Bronchial epithelial cell (primary cell): ENCODE measurements at places on chromosomes 2 and 18.

DNA sequence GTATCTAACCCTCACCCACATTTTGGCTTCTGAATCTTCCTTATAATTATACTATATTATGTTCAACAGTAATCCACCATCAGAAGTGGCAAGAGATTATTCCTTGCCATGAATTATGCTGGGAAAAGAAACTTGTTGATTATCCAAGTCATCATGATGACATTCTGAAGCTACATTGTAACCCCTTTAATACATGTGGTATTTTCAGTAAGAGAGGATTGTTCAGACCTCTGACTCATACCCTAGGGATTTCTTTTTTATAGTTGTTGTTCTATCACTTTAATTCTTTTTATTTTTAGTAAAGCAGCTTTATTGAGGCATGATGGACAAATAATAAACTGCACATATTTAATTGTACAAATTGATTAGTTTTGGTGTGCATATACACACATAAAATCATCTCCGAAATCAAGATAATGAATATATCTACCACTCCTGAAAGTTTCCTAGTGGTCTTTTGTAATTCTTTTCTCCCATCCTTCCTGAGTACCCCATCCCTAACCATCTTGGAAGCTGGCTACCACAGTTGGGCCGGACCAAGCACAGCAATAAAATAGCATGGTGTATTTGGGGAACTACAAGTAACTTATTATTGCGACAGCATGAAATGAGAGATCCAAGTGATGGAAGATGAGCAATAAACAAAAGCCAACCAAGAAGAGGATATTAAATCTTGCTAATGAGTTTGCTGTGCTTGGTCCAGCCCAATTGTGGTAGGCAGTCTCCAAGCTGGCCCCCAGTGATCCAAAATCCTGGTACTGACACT lies 159.9 kb downstream of the BARD1 start:
- peak; percentile 31 for DNase-seq

DNA sequence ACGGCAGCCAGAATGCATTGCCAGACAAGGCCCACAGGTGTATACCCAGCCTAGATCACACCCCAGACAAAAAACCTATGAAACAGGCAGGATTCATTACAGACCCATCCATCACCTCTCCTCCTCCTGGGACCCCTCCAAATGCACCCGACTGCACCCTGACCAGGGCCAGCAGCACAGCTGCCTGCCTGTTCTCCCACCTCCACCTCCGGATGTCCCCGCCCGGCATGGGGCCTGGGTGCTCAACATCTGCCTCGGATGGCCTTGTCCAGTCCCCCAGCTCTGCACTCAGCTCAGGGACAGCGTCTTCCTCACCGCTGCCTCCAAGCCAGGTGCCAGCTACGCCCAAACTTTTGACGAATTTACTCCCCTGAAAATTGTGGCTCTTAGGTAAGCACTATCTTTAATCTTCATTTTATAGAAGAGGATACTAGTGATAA lies 91.1 kb downstream of the TPO start:
- no peak for DNase-seq

- DNase-seq, result no peak
Observed at GRCh38 chr18:25314151-25314837, 37.7 kb downstream of the ZNF521 start.

- DNase-seq, result no peak
Observed at GRCh38 chr2:14134771-14135170, 497.7 kb upstream of the LRATD1 start.
